Left ventricle myocardium superior (tissue), 1 donor: ENCODE measurements at places on chromosomes 13 and 19.

DNA sequence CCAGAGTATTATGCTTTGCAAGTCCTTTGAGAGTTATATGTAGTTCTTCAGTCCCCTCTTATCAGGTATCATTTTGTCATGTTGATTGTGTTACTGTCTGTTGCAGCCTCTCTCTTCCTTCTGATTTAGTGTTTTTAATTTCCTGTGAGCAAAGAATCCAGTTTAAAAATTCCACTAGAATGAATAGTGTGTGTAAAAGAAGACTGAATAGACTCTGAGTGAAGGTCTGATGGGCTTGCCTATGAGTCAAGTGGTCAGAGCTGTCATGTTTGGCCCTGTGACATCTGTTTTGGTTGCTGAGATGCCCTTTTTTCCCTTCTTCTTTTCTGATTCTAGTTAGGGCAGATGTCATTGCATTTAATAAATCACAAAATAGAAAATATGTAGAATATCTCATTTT lies 23.3 kb upstream of the KCTD4 start:
- no peak for DNase-seq

GRCh38 chr13:61036715-61037114 lies 378.9 kb downstream of the PCDH20 start:
- DNase-seq = no peak

DNA sequence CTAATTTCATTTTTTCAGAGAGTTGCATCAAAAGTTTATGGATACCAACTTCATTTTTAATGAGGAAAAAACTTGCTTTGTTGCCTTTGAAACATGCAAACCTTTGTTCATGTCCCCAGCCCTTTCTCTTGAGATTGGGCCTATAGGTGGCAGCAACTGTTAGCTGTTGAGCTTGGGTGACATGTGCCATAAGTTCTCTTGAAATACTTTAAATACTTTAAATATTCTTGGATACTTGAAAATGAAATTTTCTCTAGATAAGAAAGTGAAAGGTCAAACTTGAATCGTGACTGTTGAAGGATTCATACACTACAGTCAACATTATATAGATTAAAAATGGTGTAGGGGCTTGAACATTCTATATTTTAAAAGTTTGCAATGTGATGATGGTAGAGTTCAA lies 294.9 kb downstream of the NDFIP2 start:
- no peak for DNase-seq

GRCh38 chr19:46546194-46546896 lies 50.7 kb upstream of the PNMA8B start:
- no peak for DNase-seq

GRCh38 chr13:66795636-66796035 lies 434.5 kb downstream of the PCDH9 start:
- DNase-seq = no peak
